Ureter (tissue), 1 donor: ENCODE measurements at places on chromosomes 4 and X. TPM values are rescaled to one million over a fixed set of nuclear protein-coding genes. Genes with fewer than 3 reads are reported as not detected.
A peak's percentile ranks its signal among the peaks of the same experiment; 100 is the strongest.

GRCh38 chr4:139887962-139888735 lies 222.5 kb downstream of the MGST2 start:
- peak; percentile 78 for DNase-seq

- no peak for DNase-seq
These were observed 43.8 kb downstream of the GEMIN8 start for GRCh38 chrX:13985697-13986435.

Gene NDP
- total RNA-seq, result 0.78 TPM

Gene SLC39A8
- 12.9 TPM for total RNA-seq
